CD4-positive, alpha-beta T cell treated with Interleukin-17A for 4 hours (primary cell): ENCODE measurements at places on chromosomes 16 and 17.

DNA sequence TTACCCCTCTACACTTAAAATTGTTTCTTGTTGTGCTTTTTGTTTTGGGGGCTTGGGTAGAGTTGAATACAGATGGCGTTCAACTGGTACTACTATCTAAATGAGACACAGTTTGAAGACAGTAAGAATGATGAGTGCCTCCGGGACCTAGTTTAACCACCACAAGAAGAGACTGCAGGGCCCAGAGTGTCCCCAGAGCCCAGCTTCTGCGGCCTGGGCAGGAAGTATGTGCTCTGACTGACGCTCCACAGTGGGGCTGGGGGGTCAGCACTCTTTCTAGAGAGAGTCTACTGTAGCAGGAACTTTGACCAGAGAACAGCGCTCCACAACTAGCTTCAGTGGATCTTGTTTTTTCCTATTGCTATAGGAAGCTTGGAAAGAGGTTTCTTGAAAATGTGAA is 174.0 kb downstream of the VPS53 start:
- no peak for DNase-seq

- no peak for DNase-seq
These were observed 20.6 kb downstream of the ADORA2B start for GRCh38 chr17:15965528-15965927.

DNA sequence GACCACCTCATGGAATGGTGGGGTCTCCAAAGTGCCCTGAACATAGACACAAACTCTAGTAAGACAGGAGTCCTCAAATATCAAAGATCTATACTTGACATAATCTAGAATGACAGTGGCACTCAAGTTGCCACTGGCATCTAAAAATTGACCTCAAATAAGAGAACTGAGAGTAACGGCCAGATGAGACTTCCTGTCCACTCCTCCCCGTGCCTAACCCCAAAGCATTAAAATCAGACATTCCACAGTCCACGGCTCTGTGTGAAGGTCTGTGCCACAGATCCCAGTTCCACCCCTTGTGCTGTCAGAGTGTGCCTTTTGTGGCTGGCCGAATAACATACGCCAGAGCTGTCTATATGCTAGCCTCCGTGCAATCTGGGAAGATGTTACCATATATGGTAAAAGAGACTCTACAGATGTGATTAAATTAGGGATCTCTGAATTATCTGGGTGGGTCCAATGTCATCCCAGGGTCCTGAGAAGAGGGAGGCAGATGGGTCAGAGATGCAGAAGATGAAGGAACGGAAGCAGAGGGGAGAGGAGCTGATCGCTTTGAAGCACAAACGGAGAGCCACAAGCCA is 21.0 kb upstream of the EVPL start:
- no peak for DNase-seq

DNA sequence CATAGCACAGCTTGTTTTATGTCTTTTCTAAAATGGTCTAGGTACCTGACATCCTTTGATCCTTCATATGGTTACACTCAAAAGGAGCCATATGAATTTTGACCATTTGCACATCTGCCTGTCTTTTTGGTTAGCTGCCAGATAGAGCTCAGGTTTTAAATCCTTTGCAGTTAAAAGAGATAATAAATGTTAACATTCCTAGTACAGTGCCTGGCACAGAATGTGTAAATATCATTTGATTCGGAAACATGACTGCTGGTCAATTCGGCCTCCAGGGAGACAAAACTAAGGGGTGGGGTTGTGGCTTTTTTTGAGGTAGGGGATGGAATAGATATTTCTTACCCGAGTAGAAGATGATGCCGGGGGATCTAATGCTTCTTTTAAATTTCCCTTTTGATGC is 64.2 kb downstream of the FTO start:
- no peak for DNase-seq

DNA sequence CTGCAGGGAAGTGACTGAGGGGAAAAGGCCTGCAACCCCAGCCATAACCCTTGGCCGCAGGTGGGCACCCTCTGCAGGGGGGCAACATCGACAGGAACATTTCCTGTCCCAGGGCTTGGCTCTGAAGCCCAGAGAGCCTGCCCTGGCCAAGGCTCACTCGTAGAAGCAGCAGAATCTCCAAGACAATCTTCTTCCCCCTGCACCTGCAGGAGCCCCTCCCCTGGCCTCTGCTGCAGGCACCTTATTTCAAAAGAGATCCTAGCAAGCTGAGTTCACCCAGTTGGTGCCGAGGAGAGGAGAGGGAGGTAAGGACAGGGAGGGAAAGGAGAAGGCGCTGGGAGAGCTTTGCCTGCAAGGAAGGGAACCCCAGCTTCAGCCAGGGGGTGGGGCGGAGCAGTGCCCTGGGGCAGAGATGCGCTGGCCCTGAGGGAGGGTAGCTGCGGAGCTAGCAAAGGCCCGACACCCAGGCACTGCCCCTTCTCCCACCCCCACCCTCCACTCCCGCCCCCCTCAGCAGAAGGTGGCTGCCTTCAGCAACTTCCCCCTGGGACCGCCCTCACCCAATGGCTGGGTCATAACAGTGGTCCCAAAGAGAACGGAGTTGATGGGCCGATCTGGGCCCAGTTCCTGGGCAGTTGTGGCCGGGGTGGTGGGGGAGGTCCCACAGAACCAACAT is 104.3 kb upstream of the TNRC6C start:
- DNase-seq = no peak

DNA sequence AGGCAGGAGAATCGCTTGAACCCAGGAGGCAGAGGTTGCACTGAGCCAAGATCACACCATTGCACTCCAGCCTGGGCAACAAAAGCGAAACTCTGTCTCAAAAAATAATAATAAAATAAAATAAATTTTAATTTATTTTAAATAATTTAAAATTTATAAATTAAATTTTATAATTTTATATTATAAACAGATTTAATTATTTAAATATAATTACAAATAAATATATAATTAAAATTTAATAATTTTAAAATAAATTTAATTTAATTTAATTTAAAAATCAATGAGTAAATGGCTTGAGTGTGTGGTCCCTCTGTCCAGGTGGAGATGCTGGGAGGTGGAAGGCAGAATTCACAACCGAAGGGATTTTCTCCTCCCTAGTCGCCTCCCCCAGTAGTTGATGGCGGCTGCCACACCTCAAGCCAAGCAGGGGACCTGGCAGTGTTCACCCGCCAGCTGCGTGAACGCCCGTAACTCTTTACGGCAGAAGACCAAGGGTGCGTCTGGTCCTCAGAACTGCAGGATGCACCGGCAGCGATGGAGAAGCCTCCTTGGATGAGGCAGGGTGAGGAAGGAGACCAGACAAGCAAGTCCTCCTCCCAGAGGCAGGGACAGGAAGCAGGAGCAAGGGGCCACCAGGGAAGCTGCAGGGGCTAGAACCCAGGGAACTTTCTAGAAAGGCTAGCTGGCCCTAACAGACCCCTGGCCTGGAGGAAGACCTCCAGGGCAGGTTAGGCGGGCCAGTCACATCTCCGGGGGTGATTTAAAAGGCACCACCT is 22.9 kb upstream of the KRT17 start:
- no peak for DNase-seq

DNA sequence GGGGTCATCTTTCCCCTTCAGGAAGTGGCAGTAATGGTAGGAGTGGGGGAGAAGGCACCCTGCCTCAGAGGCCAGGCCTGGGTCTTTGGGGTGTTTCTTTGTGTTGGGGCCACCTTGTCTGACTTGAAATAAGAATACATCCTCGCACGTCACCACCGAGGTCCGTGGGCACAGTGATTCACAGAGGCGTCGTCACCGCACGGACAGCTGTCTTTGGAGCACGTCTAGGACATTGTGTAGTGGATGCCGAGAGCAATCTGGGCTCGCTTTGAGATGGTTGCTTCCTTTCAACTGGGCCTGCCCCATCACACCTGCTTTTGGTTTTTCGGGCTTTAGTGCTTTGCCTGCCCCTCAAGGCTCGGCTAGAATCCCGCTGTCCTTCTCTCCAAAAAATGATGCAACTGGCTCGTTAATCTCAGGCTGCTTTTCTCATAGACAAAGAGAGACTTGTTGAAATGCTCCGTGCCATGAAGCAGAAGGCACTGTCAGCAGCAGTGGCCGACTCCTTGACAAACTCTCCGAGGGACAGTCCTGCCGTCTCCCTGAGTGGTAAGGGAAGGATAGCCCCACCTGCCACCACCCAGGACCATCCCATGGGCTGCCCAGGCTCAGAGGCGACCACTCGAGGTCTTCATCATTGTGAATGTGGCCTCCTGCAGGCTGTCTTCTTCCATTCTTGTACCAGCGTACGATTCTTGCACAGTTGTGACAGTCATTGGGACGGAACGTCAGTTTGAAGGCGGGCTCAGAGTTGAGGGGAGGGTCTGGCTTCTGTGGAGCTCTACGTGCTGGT is 24.0 kb downstream of the GINS2 start:
- no peak for DNase-seq

DNA sequence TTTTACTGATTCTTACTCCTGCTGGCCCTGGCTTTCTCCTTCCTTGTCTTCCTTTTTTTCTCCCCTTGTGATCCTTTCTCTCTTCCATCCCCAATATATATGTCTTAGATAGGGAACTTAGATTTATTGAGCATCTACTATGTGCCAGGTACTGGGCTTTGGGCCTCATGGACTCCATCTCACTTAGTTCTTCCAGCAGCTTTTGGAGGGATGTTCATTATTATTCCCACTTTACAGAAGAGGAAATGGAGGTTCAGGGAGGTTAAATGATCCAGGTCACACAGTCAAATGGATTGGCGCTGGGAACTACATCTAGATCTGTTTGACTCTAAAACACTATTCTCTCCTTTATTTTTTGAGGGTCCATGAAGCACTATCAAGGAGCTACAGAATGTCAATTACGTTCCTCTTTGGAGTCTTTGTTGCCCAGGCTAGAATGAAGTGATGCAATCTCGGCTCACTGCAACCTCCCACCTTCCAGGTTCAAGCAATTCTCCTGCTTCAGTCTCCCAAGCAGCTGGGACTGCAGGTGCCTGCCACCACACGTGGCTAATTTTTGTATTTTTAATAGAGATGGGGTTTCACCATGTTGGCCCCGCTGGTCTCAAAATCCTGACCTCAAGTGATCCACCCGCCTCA is 19.0 kb upstream of the PRKCA start:
- DNase-seq = no peak

- no peak for DNase-seq
These were observed 5.0 kb downstream of the CCDC47 start for GRCh38 chr17:63768433-63768832.

DNA sequence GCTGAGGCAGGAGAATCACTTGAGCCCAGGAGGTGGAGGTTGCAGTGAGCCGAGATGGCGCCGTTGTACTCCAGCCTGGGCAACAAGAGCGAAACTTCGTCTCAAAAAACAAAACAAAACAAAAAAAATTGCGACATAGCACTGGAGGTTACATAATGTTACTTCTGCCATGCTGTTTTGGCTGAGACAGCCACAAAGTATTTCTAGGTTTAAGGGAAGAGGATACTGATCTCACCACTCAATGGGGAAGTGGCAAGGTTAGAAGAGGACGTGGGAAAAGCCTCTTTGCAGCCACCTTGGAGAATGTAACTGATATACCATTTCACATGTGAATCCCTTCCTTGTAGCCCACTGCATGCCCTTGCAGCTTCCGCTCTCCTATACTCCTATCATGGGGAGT is 131.2 kb upstream of the NLRP1 start:
- DNase-seq = no peak

DNA sequence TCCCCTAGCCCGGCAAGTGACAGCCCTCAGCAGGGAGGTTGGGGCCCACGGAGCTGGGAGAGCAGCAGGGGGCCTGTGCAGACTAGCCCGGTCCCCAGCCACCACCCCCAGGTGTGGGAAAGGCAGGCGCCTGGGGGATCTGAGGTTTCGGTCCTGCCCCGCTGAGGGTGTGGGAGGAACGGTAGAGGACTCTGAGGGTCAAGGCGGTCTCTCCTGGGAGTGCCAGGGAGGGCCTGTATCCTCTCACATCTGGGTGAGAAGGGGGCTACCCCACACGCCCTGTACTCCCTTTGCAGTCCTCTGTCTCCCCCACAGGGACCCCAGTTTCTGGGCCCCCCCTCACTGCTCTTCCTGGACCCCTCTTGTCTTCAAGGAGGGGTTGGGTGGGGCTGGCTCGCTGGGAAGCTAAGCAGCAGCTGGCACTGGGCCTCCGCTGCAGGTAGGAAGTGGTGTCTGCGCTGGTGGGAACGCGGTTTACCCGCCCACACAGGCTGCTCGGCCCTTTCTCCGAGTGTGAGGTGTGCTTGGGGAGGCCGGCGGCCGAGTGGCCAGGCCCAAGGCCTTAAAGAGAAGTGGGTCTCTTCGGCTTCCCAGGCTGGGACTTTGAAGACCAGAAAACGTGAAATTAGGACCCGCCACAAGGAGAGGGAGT is 15.4 kb downstream of the CD7 start:
- DNase-seq = peak; percentile 70

- DNase-seq = no peak
These were observed 121.8 kb downstream of the IRX3 start for GRCh38 chr16:54164789-54165173.

DNA sequence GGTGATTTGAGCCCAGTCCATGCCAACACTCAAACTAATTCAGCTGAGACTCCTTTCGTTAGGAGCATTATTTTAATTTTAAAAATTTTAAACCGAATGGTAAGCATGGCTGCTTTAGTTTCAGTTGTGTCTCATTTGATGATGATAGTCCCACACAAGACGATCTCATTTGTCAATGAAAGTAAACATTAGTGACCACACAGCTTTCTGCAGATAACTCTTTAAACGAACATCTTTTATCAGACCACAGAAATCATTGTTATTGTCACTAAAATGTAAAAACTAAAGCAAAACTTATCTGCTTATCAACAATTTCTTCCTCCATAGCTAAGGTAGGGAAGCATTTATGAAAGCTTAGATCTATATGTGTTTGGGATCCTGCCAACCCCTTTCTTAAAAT is 382.2 kb downstream of the ZFHX3 start:
- DNase-seq = no peak

GRCh38 chr17:12627177-12627629 is 38.5 kb upstream of the MYOCD start:
- no peak for DNase-seq

DNA sequence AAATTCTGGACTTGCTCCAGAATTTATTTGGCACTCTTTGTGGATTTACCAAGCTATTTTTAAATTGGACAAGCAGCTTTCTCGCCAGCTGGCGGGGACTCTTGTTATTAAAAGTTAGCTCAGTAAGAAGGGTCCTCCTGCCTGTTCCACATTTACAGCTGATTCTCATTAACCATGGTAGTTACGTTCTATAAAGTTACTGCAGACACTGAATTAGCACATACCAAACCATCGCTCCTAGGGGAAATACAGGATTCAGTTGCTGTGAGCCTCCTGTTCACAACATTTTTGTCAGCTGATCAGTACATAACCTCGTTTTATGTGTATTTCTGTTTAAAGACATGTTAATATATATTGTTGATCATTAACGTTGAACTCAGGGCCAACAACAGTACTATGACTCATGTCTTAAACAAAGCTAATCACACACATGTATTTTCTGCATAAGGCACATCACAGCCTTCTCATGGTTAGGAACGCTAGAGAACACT is 4.2 kb downstream of the LDAF1 start:
- no peak for DNase-seq

GRCh38 chr16:75099738-75100602 is 16.6 kb downstream of the LDHD start:
- peak; percentile 57 for DNase-seq

DNA sequence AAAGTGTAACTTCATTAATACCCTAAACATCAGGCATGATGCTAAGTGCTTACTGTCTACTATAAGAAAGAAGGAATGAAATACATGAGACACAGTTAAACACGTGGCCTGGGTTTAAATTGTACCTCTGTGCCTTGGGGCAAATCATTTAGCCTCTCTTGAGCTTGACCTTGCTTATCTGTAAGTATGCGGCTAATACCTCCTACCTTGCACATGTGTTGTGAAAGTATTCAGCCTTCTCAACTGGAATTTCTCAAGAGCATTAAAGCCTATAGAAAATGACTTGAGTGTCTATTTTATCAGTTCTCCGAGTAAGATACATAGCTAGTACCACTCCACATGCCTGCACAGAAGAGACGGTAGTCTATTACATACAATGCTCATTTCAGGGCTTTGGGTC is 10.8 kb downstream of the HEATR6 start:
- DNase-seq = no peak
